ENCODE measurements at places on chromosomes 7 and 10.

GRCh38 chr10:533186-533585 is 156.3 kb downstream of the DIP2C start:
- DNase-seq: no peak

DNA sequence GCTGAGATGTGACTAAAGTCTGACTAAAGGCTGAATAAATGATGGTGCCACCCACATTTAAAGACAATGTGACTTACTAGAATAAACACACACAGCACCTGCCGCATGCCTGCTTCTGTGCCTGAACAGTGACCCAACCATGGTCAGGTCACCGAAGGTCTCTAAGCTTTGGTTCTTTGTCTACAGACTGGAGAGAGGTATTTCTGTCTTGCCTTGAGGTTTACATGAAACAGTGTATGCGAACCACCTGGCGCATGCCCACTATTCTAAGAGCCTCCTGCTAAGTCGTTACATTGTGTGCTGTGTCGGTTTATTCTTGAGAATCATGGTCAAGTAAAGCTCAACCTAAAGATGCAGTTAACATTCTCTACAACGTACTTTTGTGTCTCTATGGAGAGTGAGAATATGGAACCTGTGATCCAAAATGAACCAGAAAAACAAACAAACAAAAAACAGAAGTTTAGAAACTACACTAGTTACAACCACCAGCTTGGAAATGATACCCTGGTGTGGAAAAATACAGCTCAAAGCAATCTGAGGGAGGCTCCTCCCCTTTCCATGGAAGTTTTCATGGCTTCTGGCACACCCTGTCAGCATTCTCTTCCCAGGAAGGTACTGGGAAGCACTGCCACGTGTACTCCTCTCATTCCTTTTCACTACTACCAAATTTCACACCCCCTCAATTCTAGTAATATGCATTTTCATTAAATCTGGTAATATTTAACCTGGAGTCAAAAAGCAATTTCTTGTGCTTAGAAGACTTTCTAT is 40.0 kb downstream of the VOPP1 start:
- no peak for DNase-seq

DNA sequence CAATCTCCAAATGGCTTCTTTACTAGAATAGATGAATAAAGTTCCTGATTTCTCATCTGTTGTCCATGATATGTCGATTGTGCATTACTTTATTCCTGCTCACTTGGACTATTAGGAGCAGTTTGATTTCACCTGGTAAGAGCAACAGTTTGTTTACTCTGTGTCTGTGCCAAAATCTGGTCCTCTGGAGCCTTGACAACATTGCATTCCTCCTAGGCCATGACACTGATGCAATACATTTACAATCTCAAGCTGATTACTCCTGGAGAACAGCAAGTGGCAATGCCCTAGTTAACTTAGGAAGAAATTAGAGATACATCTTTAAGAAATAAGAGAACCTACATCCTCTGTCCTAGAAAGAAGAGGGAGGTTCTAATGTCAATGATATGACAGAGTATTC is 71.8 kb downstream of the SGCE start:
- no peak for DNase-seq

- DNase-seq: no peak
Measured at GRCh38 chr7:84821671-84822534, 365.0 kb downstream of the SEMA3D start.

DNA sequence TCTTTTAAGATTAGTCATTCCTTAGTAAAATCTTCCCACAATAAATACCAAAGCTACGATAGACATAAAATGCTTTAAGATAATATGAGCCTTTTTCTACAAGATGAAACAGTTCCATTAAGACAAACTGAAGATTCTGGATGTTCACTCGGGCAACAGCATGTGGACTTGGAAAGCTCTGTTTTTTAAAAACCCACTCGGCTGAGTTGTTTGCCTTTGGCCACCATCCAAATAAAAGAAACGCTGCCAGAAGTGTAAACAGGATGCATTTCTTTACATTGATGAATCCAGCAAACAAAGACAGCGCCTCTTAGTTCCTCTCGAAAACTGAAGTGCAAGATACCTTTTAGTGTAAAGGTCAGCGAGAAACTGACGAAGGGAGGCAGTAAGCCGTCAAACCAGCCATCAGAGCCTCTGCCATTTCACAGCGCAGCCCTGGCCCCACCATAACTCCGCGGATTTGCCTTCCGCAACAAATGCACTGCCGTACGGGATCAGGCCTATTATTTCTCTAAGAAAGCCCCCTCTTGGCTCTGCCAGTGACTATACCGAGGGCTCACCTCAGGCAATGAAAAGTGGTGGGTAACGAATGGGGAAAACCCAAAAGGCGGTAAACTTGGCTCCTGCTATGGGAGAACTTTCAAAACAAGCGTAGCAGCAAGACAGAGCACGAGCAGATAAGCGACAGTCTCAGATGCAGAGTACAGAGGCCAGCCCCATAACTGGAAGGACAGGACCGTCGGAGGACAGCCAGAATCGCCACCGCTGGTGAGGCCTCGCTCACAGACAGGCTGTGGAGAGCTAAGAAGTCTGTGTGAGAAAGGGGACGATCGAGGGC is 41.4 kb downstream of the GNA12 start:
- no peak for DNase-seq

DNA sequence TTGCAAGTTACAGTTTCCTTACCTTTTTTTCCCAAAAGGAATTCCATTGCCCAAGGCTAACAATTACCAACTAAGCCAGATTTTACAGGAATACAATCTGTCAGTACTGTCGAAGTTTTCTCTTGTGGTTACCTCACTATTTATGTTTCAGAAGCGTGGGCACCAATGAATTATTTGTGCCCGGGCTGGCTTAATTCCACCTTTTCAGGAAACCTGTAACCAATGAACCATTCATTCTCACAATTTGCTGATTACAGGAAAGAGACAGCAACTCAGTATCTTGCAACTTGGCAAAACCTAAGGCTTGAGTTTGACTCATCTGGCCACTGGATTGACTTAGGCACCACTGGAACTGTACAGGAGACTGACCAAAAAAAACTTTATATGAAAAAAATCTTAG is 485.6 kb downstream of the INHBA start:
- DNase-seq: no peak
